ENCODE measurements at places on chromosomes 16 and 17. TPM values are rescaled to one million over a fixed set of nuclear protein-coding genes. Genes with fewer than 3 reads are reported as not detected.

JPH3 gene
- 1.8 TPM for total RNA-seq

PDXDC1 gene
- 63.9 TPM for total RNA-seq

CHP2 gene
- 0.14 TPM for total RNA-seq

FBXW10 gene
- total RNA-seq, result 0.10 TPM

WNT9B gene
- total RNA-seq, result 1.8 TPM

TP53TG3 gene
- not detected for total RNA-seq

PALB2 gene
- total RNA-seq, result 10.2 TPM

POLR3K gene
- 7.9 TPM for total RNA-seq

FLYWCH2 gene
- total RNA-seq, result 16.0 TPM

ZPBP2 gene
- not detected for total RNA-seq

ABCC11 gene
- not detected for total RNA-seq

ARL5C gene
- total RNA-seq, result not detected

SLC6A2 gene
- 0.23 TPM for total RNA-seq

B4GALNT2 gene
- 0.10 TPM for total RNA-seq

TMEM220 gene
- total RNA-seq, result 15.2 TPM

CHST6 gene
- 0.86 TPM for total RNA-seq

FBXO39 gene
- total RNA-seq, result not detected

DNAAF8 gene
- 0.32 TPM for total RNA-seq

KRTAP17-1 gene
- not detected for total RNA-seq

NPIPB6 gene
- total RNA-seq, result 1.5 TPM

SLC52A1 gene
- total RNA-seq, result 0.14 TPM

SHISA6 gene
- 0.88 TPM for total RNA-seq

KRTAP9-2 gene
- total RNA-seq, result not detected

SP6 gene
- 0.19 TPM for total RNA-seq

DLX4 gene
- total RNA-seq, result not detected

KRTAP2-3 gene
- total RNA-seq, result not detected

ZNF469 gene
- total RNA-seq, result 2.9 TPM

FBXL16 gene
- not detected for total RNA-seq

ZSCAN10 gene
- total RNA-seq, result not detected

HBA2 gene
- 750 TPM for total RNA-seq

Measured in posterior vena cava (tissue), 2 donors.